ENCODE measurements at places on chromosomes 6 and 20. TPM values are rescaled to one million over a fixed set of nuclear protein-coding genes. Genes with fewer than 3 reads are reported as not detected.

DNA sequence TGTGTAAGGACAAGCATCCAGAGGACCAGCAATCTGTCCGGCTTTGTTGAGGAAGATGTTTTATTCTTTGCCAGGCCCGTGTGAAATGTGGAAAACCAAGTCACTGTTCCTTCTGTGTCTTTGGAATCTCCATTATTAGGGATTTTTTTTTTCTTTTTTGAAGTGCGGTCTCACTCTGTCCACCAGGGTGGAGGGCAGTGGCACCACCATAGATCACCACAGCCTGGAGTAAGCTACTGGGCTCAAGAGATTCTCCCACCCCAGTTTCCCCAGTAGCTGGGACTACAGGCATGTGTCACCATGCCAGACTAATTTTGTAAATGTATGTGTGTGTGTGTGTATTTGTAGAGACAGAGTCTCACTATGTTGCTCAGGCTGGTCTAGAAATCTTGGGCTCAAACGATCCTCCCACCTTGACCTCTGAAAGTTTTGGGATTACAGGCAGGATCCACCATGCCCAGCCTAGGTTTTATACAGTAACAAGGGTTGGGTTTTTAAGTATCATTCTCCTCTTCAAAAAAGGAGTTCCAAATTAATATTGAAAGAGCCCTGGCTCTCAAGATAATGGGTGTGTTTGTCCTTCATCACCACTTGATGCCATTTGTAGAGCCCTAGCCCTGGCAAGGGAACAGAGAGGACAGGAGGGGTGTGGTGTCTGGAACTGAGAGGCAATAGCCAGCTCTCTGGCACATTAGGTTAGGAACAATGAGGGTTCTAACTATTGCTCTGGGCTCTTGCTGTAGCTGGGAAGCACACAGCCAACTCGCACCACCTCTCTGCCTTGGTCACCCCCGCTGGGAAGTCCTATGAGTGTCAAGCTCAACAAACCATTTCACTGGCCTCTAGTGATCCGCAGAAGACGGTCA is 3.1 kb downstream of the LAMP5 start:
- H3K4me1 ChIP-seq: no peaks in the 10 kb centered on the region
- H3K4me3 ChIP-seq: no peak overlapping the region
- no peak overlapping the region for H3K27ac ChIP-seq
- no peaks in the 10 kb centered on the region for H3K36me3 ChIP-seq

- H3K4me3 ChIP-seq: peak overlapping the region; percentile 95
- H3K27me3 ChIP-seq: no peaks in the 10 kb centered on the region
- H3K27ac ChIP-seq: no peak overlapping the region
- peak; percentile 20 for DNase-seq
Measured at GRCh38 chr6:52672412-52673025, 1.6 kb downstream of the TMEM14A start.

DNA sequence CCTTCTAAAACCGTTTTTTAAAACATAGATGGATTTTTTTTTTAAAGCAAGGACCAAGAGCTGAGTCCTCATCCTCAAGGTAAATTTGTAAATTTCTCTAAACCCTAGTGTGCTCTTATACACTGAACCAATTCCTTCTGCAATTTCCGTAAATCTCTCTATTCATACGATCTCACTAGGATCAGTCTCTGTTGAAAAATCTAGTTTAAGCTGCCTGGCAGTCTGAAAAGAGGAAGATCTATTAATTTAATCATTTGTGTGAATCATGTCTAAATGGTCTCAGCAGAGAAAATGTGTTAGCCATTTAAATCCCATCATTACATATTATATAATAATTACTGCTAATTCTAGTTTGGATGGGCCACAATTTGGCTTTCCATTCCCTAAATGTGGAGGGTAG is 184.2 kb upstream of the TSHZ2 start:
- no peaks in the 10 kb centered on the region for H3K36me3 ChIP-seq
- no peak overlapping the region for H3K4me3 ChIP-seq
- no peak overlapping the region for H3K27ac ChIP-seq
- H3K4me1 ChIP-seq: no peaks in the 10 kb centered on the region
- H3K27me3 ChIP-seq: peaks cover 8% of the 10 kb centered on the region

DNA sequence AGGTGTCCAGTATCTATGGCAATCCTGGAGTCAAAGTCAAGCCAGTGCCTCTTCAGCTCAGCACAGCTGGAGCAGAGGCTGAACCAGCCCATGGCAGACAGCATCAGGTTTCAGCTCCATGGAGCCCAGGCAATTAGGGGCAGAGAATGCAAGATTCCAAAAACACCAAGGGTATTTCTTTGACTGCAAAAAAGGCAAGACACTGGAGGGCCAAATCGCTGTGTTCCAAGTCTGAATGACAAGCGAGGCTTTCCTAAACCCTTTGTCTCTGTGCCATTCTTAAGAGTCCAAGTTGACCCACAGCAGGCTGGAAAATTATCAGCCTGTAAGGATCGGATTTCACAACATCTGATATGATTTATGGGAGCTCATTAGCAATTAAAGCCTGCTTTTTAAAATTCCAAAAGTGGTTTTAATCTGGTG is 49.7 kb upstream of the TGM3 start:
- H3K27ac ChIP-seq: no peak overlapping the region
- H3K36me3 ChIP-seq: no peaks in the 10 kb centered on the region
- peaks cover 16% of the 10 kb centered on the region for H3K27me3 ChIP-seq

- no peak for DNase-seq
- peaks cover 5% of the 10 kb centered on the region for H3K36me3 ChIP-seq
- H3K27ac ChIP-seq: no peak overlapping the region
- H3K4me1 ChIP-seq: peaks cover 17% of the 10 kb centered on the region
- peaks cover 31% of the 10 kb centered on the region for H3K27me3 ChIP-seq
Measured at GRCh38 chr6:43457643-43458042, 2.3 kb upstream of the DLK2 start.

DNA sequence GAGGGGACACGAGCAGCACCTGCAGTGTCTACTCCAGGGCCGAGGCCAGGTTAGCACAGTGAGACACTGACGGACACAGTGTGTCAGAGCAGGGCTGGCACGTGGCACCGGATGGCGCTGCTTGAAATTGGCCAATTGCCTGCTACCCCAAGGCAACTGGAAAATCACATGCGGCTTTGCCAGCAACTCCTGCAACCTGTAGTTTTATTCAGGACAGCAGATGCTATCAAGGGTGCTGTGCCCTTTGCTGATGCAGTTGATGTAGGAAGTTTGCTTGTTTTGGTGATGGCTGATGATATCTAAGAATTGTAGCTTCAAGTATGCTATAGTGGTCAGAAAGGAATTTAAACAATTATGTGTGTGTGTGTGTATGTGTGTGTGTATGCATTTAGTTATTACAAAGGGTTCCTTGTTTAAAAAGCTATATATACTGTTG is 25.9 kb downstream of the RIN2 start:
- no peaks in the 10 kb centered on the region for H3K4me1 ChIP-seq
- DNase-seq: no peak
- H3K4me3 ChIP-seq: no peak overlapping the region
- H3K36me3 ChIP-seq: no peaks in the 10 kb centered on the region
- peaks cover 21% of the 10 kb centered on the region for H3K27me3 ChIP-seq

- H3K4me1 ChIP-seq: peaks cover 38% of the 10 kb centered on the region
- no peaks in the 10 kb centered on the region for H3K36me3 ChIP-seq
- DNase-seq: no peak
- no peak overlapping the region for H3K4me3 ChIP-seq
- peaks cover 12% of the 10 kb centered on the region for H3K27me3 ChIP-seq
Measured at GRCh38 chr6:145823328-145823944, 8.8 kb upstream of the FBXO30 start.

DNA sequence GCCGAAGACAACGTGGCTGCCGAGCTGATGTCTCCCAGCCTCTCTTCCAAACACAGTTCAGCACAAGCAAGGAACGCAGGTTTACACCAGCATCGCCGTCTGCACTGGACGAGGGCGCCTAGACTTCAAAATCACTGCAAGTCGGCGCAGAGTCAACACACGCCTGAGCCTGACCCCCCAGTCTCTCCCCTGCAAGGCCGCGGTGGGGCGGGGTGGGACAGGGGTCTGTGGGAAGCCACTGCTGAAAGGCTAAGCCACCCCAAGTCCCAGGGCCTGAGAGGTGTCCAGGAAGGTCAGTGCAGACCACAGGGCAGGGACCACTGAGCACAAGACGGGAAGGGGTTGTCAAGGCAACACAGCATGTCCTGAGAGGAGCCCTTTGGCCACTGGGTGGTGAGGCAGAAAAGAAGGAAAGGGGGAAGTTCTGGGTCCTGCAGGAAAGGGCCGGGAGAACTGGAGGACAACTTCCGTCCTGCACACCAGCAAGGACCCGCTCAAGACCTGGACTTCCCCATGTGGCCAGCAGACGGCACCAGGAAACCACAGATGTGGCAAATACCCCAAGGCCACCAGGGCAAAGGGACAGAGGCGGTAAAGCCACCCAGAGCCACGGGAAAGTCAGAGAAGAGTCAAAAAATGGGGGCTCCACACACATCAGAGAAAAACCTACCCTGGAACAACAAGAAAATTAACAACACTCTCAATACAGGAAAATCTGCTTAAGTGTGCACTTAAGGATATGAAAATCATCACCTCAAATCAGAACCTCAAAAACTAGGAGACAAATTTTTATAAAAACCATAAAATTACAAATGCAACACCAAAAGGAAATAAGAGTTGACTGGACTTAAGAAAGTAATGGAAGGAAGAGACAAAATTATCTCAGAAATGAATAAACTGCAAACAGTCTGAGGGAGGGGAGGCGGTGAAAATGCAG is 84.8 kb downstream of the TAF4 start:
- no peaks in the 10 kb centered on the region for H3K27me3 ChIP-seq
- peaks cover 16% of the 10 kb centered on the region for H3K36me3 ChIP-seq
- H3K4me1 ChIP-seq: peaks cover 10% of the 10 kb centered on the region

DNA sequence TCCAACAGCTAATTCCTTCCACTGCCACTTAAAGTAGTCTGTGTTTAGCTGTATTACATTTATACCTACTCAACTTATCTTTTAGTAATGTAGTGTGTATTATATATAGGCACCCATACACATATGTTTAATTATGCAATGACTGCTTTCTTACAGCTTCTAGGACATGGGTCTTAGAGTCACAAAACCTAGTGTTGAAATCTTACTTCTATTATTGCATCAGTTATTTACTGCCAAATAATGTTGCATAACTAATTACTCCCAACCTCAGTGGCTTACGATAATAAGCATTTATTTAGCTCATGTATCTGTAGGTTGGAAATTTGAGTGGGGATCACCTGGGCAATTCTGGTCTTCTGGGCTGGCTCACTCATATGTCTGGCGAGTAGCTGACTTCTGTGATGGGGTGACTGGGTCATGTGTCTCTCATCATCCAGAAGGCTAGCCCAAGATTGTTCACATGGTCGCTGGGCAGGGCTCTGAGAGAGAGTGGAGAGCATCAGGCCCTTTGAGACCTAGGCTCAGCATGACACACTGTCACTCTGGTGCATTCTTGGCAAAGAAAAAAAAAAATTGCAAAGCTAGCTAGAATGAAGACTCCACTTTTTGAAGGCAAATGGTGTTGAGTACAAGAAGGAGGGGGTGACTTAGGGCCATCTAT is 187.0 kb downstream of the PLCB1 start:
- H3K27me3 ChIP-seq: peaks cover 7% of the 10 kb centered on the region
- H3K27ac ChIP-seq: no peak overlapping the region
- no peak overlapping the region for H3K4me3 ChIP-seq
- H3K4me1 ChIP-seq: no peaks in the 10 kb centered on the region
- H3K36me3 ChIP-seq: no peaks in the 10 kb centered on the region

DNA sequence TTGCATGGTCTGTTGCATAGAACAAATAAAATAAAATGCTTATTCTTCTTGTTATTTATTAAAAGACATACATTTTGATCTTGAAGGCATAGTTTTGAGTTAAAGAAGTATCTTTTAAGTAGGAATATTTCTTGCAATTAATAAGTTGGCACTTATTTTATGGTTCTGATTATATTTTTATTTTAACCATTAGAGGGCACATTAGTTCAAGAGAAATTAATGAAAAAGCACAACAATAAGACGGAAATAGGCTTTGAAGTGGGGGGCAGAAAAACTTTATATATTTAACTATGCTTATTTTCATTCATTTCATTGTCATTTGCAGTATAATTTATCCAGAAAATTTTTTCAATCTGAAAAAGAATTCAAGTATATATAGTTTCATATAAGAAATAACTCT is 44.2 kb upstream of the MAP3K7 start:
- H3K4me1 ChIP-seq: no peaks in the 10 kb centered on the region
- H3K36me3 ChIP-seq: no peaks in the 10 kb centered on the region
- DNase-seq: no peak
- H3K4me3 ChIP-seq: no peak overlapping the region
- H3K27me3 ChIP-seq: peaks cover 12% of the 10 kb centered on the region

DNA sequence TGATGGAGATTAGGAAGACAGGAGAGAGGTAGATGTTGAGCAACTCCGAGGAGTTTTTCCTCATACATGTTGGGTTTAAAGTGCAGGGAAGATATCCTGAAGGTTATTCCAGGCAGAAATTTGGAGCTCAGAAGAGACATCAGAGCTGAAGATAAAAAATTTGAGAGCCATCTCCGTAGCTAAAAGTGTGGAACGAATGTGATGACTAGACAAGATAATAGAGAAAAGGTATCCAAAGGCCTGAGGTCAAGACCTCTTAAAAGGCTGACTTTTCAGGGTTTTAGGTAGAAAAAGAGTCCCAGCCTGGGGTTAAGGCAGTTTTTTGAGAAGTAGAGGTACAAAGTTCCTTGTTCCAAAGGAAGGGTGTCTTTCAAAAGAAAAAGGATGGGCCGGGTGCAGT is 214.8 kb downstream of the ESR1 start:
- peaks cover 5% of the 10 kb centered on the region for H3K36me3 ChIP-seq
- H3K4me1 ChIP-seq: no peaks in the 10 kb centered on the region
- no peaks in the 10 kb centered on the region for H3K27me3 ChIP-seq
- DNase-seq: no peak
- H3K27ac ChIP-seq: no peak overlapping the region

DNA sequence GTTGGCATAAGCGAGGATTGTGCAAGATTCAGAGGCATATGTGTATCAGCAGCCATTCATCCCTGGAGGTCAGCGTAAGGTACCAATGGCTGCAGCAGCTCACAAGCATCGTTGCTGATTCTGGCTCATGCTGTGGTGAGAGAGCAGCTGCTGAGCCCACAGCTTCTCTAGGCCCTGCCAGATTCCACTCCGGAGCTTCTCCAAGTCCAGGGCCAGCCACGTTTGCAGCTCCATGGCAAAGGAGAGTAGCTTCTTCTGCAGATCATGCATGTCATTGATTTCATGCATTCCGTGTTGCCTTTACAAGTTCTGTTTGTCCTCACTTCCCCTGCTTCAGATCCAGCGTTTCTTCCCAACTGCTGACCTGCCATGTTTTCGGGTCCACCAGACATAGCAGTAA is 474.8 kb upstream of the ID4 start:
- no peaks in the 10 kb centered on the region for H3K27me3 ChIP-seq
- no peaks in the 10 kb centered on the region for H3K36me3 ChIP-seq
- H3K4me1 ChIP-seq: no peaks in the 10 kb centered on the region
- no peak for DNase-seq
- no peak overlapping the region for H3K27ac ChIP-seq
- no peak overlapping the region for H3K4me3 ChIP-seq

VNN1 gene
- not detected for total RNA-seq

FAM210B gene
- 4.9 TPM for total RNA-seq

TREM2 gene
- total RNA-seq: not detected

LY86 gene
- total RNA-seq: 1.2 TPM

CRISP3 gene
- not detected for total RNA-seq

CPNE5 gene
- 0.48 TPM for total RNA-seq

MCHR2 gene
- total RNA-seq: not detected

BCAS1 gene
- not detected for total RNA-seq

RAET1G gene
- not detected for total RNA-seq

All from activated T-cell treated with anti-CD3 and anti-CD28 coated beads, Interleukin-2, amount 50 U/mL, for 72 hours (primary cell).